ENCODE measurements at places on chromosomes 4 and X.

DNA sequence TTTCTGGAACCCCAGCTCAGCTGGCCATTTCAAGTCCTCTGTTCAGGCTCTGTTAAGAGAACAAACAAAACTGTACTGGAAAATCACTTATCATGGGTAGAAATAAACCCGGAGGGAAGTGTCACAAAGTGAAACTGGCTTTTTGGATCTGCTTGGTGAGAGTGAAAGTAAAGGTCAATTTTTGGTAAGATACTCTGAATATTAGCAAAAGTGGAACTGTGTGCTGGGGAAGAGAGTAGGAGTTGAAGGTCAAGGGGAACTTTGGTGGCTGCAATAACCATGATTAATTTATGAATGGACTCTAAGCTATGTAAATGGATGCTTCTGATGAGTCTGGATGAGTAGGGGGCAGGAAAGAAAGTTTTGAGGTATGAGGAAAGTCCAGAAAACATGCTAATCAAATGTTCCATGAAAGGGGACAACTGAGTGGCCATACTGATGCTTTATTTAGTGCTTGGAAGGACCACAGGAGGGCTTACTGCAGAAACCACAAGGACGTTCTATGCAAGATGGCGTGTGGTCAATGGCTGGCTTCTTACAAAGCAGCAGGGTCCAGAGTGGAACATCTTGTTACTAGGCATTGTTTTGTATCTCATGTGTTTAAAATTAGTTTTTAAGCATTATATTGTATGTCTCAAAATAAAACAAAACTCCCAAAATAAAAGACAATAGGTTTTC, 36.8 kb upstream of the TNIP3 start:
- no peak for DNase-seq

DNA sequence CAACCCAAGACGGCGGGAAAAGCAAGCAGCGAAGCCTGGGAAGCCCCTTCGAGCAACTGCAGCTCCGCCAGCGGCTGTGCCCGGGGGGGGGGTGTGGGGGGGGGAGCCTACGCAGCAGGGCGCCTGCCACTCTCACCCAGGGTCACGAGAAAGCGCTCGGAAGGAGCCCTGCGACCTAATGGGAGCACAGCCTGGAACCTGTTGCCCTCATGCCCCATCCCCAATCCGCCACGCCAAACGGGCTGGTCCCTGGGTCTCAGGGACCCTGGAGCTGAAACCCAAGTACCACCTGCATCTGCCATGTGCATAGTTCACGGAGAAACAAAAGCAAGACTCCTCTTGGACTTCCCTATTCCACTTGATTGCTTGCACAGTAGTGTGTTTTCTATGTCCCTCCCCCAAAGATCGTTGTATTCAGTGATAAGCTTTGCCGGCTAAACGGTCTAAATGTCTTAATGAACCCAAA, 359 bp upstream of the GAB3 start:
- no peak for DNase-seq

- DNase-seq = no peak
These were observed 128.7 kb downstream of the MID1IP1 start for GRCh38 chrX:38929966-38930421.

GRCh38 chr4:86449746-86450588, 90.1 kb upstream of the MAPK10 start:
- no peak for DNase-seq

GRCh38 chrX:33128048-33128805, 83.1 kb downstream of the DMD start:
- DNase-seq = no peak

DNA sequence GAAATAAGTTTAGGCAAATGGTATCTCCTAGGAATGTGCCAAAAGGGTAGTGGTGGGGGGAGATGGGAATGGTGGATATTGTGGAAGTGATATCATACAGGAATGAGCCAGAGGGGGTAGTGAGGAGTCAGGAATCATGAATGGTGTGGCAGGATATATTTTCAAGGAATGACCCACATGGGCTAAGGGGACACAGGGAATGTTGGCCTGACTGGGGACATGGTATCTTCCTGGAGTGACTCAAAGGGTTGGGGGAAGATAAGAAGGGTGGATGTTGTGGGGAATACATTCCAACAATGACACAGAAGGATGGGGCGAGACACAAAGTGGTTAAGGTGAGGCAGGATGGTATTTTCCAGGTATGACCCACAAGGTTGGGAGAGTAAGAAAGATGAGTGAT, 60.6 kb downstream of the MAOA start:
- DNase-seq = no peak

GRCh38 chr4:153407906-153408305, 58.3 kb upstream of the TMEM131L start:
- no peak for DNase-seq

GRCh38 chrX:12747433-12747832, 43.8 kb upstream of the PRPS2 start:
- no peak for DNase-seq

DNA sequence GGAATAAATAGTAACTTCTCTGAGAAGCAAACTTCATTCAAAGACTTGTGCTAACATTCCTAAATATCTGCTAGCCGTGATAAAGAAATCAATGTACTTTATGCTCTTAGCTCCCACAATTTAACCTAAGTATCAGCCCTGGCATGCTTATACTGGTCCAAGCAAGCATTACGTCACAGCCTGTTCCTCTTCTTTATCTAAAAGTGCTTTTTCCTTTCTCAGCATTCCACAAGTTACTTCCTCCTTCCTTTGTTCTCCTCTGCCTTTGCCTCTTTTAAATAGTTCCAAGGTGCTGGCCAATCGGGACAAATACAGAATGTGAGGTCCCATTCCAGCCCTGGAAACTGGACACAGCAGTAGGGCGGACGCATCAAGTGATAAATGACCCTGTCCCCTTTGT, 249.6 kb downstream of the DHRSX start:
- no peak for DNase-seq

DNA sequence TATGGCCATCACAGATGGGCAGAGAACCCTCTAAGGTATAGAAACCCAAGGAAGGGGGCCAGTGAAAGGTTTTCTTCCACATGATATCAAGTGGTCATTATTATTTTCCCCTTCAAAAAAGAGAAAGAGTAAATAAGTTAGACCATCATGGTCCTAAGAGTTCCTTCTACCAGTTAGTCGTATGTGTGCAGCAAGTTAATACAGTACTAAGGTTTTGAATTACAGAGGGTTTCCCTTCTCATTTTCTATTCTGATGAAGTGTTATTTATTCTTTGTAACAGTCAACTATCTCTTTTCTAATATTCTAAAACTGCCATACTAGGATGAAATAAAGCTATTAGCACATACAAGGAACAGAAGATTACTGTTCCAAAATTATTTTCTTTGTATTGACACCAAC, 94.4 kb downstream of the TMEM144 start:
- DNase-seq = no peak

DNA sequence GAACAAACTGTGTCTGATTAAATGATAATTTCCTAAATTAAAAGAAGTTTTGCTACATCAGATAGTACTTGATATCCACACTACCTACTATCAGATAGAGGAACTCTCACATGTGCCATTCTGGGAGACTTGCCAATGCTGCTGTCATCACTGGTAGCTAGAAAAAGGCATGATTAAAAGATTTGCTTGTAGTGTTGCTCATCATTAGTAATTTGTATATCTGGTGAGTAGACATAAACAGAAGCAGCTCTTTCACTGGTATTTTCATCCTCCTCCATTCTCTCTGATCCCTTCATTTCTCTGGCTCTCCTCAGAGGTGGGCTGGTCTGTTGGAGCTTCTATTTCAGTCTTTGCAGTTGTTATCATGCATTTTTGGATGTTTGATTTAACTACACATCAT, 56.0 kb downstream of the SPRY1 start:
- no peak for DNase-seq

DNA sequence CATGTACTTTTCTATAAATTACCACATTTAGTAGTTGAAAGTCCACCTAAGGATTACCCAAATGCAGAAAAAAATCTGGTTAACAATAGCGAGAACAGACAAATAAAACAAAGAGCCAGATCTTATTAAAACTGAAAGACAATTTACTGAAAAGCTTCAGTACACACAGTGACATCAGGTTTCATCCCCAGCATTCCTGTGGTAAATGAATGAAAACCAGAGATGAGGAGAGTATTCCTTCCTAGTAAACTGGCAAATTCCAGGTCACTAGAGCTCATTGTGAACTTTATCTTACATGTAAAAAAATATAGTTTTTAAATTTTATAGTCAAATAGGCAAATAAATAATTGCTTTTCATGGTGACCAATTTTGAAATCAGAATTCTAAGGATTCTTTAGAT, 1290.5 kb downstream of the ADGRL3 start:
- no peak for DNase-seq

GRCh38 chrX:8586953-8587352, 122.3 kb downstream of the VCX3B start:
- DNase-seq = peak; percentile 74

DNA sequence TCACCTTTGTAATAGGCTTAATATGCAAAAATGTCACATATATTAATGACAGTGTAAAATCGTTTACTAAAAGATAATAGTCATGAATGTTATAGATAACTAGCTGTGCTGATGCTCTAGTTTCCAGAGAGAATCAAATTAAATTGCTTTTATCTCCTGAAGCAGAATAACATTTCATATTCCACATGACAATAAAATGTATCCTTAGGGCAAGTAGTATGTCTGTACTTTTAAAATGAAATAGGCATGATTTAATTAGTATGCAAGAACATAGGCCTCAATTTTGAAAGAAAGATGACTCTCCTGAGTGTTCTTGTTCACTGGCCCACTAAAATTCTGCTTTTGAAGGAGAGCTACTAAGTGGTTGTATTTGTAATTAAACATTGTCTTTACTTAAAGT, 1027.0 kb downstream of the ARAP2 start:
- no peak for DNase-seq

All from NCI-H524 treated with DMSO at 0.1 percent for 48 hours (cell line).